ENCODE measurements at places on chromosomes 3 and 15. TPM values are rescaled to one million over a fixed set of nuclear protein-coding genes. Genes with fewer than 3 reads are reported as not detected.

GRCh38 chr3:157086060-157086750 is 73.7 kb downstream of the CCNL1 start:
- DNase-seq: no peak

Gene ALDH1A3
- total RNA-seq: 17.6 TPM

Gene SAXO2
- total RNA-seq: 2.5 TPM

- no peak for DNase-seq
Observed at GRCh38 chr15:66707310-66708082, 5.5 kb downstream of the SMAD6 start.

- DNase-seq: no peak
Observed at GRCh38 chr15:69417581-69417980, 3.4 kb downstream of the KIF23 start.

DNA sequence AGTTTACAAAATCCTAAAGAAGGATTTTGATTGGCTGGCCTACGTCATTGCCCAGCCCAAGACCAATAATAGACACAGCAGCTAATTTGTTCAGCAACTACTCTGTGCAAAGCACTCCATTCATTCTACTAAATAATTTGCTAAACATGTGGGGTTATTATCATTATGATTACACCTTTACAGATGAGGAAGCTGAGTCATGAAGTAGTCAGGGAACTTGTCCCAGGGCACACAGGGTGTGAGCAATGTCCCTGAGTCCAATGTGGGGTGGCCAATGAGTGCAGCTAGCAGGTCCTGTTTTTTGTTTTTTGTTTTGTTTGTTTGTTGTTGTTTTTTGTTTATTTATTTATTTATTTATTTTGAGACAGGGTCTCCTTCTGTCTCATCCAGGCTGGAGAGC is 183.6 kb downstream of the ABHD5 start:
- DNase-seq: no peak

DNA sequence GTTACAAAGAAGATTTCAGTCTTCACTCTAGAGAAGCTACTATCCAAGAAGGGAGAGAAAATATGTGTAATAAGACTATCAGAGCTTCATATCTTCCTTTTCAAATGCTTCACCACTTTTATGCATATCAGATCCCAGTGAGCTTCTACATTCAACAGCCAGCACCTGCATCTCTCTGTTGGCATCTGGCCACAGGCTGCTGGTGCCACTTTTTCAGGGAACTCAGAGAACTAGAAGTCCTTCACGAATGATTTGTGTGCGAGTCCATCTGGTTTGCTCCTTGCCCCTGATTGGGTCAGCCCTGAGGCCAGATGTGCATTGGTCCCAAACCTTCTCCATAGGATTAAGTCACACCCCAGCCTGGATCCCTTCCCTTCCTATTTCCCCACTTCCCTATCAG is 22.1 kb downstream of the SNTN start:
- DNase-seq: no peak

DNA sequence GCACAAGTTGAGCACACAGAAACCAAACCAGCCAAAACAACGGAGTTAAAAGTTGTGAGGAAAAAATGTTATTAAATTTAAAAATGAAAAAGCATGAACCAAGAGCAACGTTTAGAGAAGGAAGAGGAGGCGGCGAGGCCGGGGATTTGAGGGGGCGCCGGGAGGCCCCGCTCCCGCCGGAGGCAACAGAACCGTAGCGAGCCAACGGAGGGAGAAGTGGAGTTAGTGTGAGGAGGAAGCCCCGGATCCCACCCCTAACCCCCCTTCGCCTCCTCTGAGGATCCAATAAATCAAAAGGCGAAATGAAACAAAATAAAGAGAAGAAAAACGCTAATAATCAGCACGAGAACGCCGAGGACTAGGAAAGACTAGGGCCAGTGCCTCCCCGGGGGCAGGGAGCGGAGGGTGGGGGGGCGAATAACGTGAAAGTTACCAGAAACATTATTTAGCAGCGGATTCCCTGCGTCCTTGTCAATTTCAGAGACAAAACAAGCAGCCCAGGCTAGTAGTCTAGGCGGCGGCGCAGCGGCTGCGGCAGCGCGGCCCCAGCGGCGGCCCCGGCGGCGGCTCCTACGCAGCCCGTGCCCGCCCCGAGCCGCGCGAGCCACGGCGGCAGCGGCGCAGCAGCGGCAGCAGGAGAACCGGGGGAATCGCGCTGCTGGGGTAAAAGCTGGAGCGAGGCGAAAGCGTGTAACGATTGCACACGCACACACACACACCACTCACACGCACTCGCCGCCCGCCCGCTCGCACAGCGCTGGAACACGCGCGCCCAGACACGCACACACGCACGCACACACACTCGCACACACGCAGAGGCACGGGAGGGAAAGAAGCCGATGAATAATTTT is 1.7 kb downstream of the MEIS2 start:
- no peak for DNase-seq

DNA sequence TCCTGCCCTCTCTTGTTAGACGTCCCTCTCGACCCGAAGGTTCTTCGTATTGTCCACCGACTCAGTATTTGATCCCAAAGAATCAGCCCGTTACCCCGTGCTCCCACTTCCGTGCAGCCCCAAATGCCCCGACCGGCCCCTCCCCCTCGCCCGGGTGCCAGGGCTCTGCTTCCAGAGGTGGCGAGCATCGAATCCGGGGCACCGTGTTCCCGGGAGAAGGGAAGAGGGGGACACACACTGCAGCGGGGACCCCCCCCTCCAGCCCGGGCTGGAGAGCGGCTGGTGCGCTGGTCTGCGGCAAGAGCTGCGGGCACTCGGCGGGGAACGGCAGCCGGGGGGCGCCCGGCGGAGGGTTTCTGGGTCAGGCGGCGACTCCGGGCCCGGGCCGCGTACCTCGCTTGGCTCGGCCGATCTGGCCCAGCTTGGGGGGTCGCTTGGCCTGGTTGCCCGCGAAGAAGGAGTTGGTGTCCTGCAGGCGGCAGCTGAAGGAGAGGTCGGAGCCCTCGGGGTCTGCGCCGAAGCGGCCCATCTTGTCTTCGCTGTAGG is 556 bp downstream of the CAMK2N2 start:
- no peak for DNase-seq

- no peak for DNase-seq
Observed at GRCh38 chr3:31133541-31133940, 239.1 kb upstream of the GADL1 start.

Gene PAQR9
- 0.07 TPM for total RNA-seq

- DNase-seq: no peak
Observed at GRCh38 chr3:162799910-162800309, 1303.3 kb downstream of the OTOL1 start.

GRCh38 chr15:51232581-51232980 is 105.8 kb downstream of the CYP19A1 start:
- DNase-seq: no peak

DNA sequence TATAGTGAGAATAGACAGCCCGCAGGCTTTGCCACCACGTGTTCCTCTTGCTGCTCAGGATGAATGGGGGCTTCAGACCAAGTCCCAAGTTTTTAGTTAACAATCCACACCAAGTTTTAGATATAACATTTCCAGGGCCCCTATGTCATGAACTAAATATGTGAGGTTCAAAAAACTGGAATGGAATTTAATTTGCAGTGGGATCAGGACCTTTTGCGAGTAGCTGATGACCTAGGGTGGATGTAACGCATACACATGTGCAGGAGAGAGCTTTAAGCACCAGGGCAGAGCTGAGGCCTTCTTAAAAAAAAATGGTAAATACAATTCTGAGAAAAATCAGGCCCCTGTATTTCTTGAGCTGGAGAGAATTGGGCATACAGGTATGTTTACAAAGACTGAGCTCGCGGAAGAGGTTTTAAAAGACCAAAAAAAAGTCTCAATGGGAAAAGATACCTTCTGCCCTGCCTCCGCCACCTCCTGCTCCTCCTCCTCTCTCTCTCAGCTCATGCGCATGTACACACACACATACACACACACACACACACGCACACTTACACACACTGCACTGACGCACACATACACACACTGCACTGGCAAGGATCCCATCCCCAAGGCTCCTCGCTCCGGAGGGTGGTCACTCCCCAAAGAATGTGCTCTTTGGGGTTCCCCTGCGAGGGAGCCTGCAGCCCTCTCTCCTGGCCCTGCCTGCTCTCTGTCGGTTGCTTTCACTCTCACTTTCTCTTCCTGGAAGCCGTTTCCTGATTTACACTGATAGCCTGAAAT is 48.2 kb upstream of the IGF1R start:
- DNase-seq: peak; percentile 22

GRCh38 chr15:70440416-70441138 is 322.8 kb downstream of the UACA start:
- no peak for DNase-seq

DNA sequence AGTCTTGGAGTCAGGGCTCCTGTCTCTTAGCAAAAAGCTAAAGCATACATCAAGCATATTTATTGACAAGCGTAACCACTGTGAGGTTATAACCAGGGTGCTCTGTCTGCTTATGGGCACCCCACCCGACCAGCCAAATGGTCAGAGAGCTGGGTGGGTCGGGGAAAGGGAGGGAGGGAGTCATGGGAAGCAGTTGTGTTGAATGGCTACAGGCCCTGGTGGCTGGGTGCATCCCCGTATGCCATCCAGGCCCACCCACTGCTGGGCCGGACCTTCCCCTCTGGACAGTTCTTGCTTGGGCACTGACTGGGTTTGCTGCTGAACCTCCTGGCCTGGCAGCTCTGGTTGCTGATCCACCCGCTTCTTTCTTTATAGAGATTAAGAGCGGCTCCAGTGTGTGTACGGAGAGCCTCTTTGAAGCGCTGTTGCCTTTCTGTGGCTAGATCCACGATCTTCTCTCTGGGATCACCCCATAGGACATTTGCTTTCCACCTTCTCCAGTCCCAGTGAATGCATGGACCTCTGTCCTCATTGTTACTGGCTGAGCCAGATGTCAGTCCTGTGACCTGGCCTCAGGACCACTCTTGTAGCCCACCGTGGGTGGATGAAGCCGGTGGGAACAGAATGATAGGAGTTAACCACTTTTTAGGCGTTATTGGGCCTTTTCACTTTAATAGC is 59.6 kb downstream of the SMAD3 start:
- no peak for DNase-seq

GRCh38 chr3:10376353-10376752 is 55.4 kb upstream of the SEC13 start:
- no peak for DNase-seq

Gene UTS2B
- not detected for total RNA-seq

- no peak for DNase-seq
Observed at GRCh38 chr3:139529662-139530061, 9.9 kb downstream of the RBP1 start.

Gene ISLR
- total RNA-seq: 0.53 TPM

DNA sequence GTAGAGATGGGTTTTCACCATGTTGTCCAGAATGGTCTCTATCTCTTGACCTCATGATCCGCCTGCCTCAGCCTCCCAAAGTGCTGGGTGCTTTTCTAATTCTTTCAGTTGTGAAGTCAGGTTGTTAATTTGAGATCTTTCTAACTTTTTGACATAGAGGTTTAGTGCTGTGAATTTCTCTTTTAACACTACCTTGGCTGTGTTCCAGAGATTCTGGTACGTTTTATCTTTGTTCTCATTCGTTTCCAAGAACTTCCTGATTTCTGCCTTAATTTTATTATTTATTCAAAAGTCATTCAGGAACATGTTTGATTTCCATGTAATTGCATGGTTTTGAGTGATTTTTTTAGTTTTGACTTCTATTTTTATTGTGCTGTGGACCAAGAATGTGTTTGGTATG is 63.5 kb upstream of the CCDC54 start:
- DNase-seq: no peak

Gene CP
- total RNA-seq: not detected

Gene IL5RA
- not detected for total RNA-seq

All from A172 (cell line).